Pulmonary artery endothelial cell (primary cell): ENCODE measurements at places on chromosomes 5 and 9.

GRCh38 chr5:132260051-132260450 is 2.6 kb downstream of the PDLIM4 start:
- DNase-seq = no peak

- no peak for DNase-seq
Observed at GRCh38 chr9:86942281-86943200, 4.8 kb downstream of the GAS1 start.

GRCh38 chr5:62029303-62029702 is 276.7 kb upstream of the KIF2A start:
- DNase-seq = no peak

DNA sequence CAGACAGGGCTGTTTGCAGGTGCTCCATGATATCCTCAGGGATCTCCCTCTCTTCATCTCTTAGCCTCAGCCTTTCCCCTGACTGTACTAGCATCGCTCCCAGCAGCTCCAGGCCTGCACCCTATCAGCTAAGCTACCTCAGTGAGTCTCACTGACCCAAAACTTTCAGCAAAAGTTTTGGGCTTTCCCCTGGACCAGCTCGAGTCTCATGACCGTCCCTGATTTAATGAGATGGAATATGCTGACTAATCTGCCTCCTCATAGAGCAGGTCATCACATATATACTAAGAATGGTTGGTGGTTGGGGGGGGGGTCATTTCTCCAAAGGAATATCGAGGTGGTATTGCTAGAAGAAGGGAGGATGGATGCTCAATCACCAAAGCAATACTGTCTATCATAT is 151.5 kb downstream of the NR3C1 start:
- DNase-seq = no peak
